ENCODE measurements at places on chromosomes 1 and 21. TPM values are rescaled to one million over a fixed set of nuclear protein-coding genes. Genes with fewer than 3 reads are reported as not detected.
A peak's percentile ranks its signal among the peaks of the same experiment; 100 is the strongest.

DNA sequence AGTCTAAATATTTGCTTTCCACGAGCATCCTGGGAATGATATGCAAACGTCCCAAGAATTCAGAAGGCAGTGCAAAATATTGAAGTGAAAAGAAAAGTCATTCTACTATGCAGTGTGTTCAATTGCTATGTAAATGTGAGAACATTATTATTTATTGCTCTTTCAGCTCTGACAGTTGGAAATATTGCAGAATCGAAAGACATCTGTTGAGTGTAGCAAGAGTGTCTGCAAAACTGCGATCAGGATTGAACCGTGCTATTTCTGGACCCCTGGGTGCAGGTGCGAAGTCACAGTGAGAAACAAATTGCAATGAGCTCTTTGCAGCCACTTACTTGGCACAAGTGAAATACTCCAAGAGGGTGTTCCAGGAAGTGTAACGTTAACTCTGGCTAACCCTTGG, 566.4 kb downstream of the AJAP1 start:
- no peak for DNase-seq

- peak; percentile 32 for DNase-seq
Observed at GRCh38 chr1:53888681-53889080, 916 bp downstream of the YIPF1 start.

ADORA1 gene
- total RNA-seq = not detected

GLIS1 gene
- total RNA-seq = not detected

ANGPTL3 gene
- total RNA-seq = not detected

DISC1 gene
- 21.0 TPM for total RNA-seq
